GM04504 (cell line): ENCODE measurements at places on chromosomes 2 and 18.

DNA sequence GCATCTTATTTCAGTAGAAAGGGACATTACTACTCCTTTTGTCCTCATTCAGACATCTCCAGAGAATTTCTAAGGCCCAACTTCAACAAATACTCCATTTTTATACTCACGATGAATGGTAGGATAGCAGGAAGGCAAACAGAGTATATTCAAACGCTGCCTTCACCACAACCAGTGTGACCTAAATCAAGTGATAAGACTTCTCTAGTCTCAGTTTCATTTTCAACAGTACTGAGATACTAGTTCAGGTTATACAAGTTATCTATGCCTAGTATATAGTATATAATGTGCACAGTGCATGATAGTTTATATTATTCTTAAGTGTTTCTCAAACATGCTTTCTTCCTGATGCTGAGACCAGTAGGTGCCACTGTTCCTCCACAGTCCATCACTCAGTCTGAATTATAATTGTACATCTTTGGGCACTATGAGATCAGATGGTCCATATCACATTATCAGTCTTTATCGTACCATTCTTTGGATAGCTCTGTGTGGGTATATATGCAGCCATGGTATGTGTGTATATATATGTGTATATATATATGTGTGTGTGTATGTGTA is 66.3 kb upstream of the RPE start:
- no peak for DNase-seq

- no peak for DNase-seq
Measured at GRCh38 chr2:96866986-96867755, 2.7 kb downstream of the SEMA4C start.

GRCh38 chr2:44075541-44075940 is 79.8 kb upstream of the LRPPRC start:
- peak; percentile 49 for DNase-seq

DNA sequence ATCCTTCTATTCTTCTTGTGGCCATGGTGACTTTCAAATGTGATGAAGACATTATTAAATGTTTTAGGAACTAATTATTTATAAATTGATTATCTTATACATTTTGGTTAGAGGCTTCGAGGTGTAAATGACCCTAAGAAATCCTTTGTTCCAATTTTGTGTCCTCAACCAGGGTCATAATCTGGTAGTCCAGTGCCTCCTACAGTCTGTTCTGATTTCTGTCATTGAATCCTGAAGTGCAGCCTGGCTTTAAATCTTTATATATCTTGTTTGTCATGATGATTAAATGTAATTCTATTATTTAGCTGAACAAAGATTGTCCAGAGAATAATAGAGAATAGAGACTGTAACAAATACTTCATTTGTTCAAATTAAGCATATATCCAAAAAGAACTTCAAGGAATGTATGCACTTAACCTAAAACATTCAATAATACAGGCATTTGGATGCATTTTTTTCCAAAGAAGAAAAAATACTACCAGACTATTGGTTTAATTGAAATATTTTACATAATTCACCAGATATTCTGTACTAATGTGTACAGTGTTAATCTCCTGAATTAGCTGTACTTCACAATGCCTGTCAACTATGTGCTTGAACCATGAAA is 89.8 kb downstream of the PRPF40A start:
- no peak for DNase-seq

DNA sequence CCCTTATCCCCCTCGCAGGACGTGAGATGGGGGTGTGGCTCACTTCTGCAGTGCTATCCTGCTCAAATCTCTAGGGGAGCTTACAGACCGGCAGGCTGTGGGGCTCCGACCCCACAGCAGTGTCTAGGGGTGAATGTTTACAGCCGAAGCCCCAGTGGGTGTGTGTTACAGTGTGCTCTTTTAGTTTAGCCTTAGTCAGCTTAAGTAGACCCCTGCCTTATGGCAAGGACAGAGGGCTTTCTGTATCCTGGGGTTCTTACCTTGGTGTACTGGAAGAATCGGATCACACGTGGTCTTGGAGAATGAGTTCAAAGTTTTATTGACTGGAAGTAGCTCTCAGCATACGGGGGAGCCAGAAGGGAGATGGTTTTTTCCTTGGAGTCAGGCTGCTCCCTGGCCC is 348.2 kb upstream of the GYPC start:
- no peak for DNase-seq

GRCh38 chr2:20093263-20094141 is 42.1 kb upstream of the LAPTM4A start:
- DNase-seq, result peak; percentile 68

- no peak for DNase-seq
Measured at GRCh38 chr2:165068487-165068757, 113.1 kb upstream of the SLC38A11 start.

DNA sequence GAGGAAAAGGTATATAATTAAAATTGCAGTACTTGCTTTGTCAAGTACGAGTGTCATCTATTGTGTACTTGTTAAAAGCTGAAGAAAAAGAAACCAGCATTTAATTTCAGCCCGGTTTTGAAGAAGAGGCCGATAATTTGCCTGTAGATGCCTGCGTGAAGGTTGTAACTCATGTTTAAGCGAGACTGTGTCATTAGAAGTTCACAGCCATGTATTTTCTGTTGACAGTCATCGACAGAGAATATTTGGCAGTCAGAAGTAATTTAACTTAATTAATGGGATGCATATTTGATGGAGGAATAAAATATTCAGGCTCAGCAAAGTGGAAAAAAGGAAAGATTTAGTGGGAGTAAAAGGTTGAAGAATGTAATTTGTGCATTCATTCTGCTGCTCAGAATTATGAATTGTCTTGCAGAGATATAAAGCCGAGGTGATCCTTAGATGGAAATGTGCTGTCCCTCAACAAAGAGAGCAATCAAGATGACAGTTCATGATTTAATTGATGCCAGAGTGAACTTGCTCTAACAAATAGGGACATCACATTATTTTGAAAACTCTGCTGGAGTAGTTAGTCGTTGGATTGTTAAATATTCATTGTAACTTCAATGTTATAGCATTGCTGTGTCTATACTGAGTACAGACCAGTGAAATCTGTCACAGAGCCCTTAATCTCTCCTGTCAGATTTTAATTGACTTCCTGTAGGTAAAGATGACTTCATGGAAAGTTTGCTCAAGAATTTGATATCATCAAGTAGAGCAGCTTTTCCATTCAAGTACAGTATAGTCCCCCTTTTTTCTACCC is 53.9 kb downstream of the ZNF407 start:
- DNase-seq, result no peak

DNA sequence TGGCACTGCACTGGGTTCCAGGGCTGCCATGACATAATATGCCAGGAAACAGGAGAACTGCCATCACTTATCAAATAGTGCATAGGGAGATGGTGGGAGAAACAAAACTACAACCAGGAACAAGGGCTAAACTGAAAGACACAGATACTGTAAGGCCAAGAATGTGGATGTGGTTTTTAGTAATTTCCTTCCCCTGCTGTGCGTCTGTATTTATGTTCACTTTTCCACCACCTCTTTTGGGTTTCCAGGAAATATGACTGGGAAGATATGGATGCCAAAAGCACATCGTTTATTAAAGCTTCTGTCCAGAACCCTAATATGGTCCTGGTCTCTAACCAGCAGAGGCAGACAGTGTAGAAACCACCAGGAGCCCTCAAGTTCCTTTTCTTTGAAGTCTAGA is 759.7 kb upstream of the FANCL start:
- no peak for DNase-seq

GRCh38 chr2:28096421-28096820 is 205.9 kb downstream of the BABAM2 start:
- no peak for DNase-seq

DNA sequence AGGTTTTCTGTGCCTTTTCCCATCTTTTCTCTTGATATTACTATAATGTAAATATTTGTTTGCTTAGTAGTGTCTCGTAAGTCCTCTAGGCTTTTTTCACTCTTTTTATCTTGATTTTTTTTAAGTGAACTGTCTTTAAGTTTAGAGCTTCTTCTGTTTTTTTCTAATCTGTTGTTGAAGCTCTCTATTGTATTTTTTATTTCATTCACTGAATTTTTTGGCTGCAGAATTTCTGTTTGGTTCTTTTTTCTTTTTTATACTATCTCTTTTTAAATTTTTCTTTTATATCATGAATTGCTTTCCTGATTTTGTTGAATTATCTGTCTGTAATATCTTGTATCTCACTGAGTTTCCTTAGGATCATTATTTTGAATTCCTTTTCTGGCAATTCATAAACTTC is 331.8 kb upstream of the RBMS1 start:
- no peak for DNase-seq

GRCh38 chr2:130824492-130825061 is 12.1 kb upstream of the ARHGEF4 start:
- peak; percentile 31 for DNase-seq

DNA sequence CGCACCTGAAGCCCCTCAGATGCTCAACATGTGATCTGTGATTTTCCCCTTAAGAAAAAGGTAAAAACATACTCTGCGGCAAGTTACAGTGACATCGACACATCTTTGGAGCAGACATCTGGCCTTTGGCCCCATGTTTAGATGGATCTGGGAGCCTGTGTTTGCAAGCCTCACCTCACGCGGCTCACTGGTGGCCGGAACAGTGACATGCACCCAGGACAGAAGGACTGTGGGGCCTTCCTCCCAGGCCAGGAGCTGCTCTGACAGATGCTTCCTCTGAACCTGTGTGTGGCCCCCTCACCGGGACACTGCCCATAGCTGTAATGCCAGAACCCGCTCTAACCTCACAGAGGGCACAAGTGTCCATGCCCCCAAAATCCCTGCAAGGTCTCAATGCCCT is 13.1 kb downstream of the PASK start:
- DNase-seq, result no peak

DNA sequence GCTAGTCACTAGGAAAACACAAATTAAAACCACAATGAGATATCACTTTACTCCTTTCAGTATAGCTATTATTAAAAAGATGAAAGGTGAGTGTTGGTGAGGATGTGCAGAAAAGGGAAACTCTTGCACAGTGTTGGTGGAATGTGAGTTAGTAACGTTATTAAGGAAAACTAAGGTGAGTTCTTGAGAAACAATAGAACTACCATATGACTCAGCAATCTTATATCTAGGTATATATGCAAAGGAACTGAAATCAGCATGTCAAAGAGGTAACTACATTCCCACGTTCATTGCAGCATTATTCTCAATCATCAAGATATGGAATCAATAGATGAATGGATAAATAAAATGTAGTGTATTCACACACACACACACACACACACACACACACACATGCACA is 117.3 kb upstream of the HNMT start:
- no peak for DNase-seq

GRCh38 chr2:16680304-16680703 is 14.7 kb upstream of the CYRIA start:
- no peak for DNase-seq

DNA sequence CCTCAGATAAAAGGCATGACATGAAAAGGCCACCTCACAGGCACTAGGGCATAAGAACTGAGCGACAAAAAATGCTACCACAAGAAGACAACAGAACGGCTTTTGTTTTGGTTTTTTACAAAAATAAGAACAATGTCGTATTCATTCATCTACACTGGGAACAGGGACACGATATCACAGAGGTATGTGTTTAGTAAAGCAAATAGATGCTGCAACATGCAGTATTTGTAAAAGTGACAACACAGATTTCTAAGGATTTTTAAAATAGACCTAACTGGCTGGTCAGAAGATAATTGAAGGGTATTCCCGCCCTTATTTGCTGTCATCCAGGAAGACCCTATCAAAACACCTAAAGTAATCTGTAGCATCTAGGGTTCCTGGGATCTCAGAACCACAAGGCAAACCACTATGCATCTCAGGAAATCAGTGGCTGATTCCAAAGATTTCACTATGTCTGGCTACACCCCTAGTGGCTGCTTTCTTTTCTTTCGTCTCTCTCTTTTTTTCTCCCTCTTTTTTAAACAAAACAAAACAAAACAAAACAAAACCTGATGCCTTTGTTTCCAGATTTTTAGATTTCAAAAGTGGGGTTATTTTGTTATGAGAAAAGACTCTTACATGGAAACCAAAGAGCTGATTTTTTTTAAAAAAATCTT is 97.2 kb downstream of the BCL11A start:
- DNase-seq, result no peak

DNA sequence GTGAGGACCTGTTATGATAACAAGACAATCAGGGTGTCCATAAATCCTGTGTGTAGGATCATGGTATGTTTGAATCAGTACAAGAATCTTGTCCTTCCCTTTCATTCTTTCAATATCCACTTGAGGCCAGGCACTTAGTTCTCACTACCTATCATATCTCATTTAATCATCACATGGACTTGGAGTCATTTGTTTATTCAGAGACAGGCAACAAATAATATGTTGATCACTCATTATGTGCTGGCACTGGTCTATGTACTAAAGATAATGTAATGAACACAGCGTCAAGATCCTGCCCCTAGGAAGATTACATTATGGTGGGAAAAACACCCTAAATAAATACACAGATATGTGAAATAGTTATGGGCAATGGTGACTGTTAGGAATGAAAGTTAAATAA is 342.6 kb downstream of the LPIN1 start:
- DNase-seq, result no peak

DNA sequence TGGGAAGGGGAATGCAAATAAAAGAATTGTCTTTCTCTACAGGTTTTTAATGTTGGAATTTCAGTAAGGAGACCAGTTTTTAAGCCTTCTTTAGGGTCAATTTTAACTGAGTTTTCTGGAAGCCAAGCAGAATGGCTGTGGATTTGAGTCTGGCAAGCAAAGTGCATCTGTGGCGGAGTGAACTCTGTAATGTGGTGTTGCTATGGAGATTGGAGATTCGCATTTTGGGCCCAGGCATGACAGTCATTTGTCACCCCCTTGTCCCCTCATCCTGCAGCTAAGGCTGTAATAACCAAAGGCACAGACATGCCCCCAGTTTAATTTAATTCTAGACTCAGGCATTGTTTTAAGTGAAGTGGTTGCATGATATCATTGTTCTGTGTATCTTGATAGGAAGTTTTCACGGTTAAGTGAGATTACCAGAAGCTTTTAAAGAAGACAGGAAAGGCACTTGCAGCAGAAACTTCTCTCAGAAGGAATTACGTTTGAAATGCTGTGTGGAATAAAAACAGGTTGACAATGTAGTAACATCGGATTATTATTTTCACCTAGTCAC is 30.6 kb downstream of the ARMC9 start:
- DNase-seq, result no peak

- no peak for DNase-seq
Measured at GRCh38 chr2:144229296-144229695, 290.6 kb downstream of the ZEB2 start.

- no peak for DNase-seq
Measured at GRCh38 chr2:133599811-133600210, 31.5 kb upstream of the NCKAP5 start.

GRCh38 chr18:8780227-8780626 is 74.9 kb downstream of the MTCL1 start:
- no peak for DNase-seq

DNA sequence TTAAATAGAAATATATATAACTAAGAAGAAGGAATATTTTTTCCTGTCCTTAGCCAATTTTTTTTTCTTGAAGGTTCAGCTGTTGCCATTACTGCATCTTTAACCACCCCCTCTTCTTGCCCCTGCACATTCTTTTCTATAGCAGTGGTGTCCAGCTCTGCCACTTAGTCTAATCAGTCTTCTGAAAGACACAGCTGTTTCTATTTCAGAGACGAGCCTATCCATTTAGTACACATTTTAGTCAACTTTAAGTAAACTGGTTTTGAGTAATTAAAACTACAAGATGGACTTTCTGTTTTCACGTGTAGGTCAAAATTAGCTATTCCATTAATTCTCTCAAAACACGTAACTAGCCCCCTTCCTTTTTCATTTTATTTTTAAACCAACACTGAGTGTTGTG is 21.0 kb downstream of the SPOPL start:
- no peak for DNase-seq
